ENCODE measurements at places on chromosomes 6 and 20.

GRCh38 chr20:63740627-63741353 is 1.2 kb downstream of the SLC2A4RG start:
- DNase-seq = no peak

DNA sequence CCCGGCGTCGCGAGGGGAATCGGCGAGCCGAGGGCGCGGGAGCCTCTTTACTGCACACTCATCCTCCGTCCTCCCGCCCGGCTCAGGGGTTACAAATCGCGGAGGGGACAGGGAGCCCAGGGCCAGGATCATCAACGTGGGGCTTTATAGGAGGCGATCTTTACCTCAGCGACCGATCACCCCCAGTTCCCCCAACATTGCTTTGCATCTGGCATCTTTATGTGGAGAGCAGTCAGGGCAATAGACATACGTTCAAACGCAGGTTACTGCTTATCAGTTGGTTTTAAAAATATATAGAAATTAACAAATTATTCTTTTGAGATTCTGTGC is 634 bp downstream of the HSF2 start:
- no peak for DNase-seq

DNA sequence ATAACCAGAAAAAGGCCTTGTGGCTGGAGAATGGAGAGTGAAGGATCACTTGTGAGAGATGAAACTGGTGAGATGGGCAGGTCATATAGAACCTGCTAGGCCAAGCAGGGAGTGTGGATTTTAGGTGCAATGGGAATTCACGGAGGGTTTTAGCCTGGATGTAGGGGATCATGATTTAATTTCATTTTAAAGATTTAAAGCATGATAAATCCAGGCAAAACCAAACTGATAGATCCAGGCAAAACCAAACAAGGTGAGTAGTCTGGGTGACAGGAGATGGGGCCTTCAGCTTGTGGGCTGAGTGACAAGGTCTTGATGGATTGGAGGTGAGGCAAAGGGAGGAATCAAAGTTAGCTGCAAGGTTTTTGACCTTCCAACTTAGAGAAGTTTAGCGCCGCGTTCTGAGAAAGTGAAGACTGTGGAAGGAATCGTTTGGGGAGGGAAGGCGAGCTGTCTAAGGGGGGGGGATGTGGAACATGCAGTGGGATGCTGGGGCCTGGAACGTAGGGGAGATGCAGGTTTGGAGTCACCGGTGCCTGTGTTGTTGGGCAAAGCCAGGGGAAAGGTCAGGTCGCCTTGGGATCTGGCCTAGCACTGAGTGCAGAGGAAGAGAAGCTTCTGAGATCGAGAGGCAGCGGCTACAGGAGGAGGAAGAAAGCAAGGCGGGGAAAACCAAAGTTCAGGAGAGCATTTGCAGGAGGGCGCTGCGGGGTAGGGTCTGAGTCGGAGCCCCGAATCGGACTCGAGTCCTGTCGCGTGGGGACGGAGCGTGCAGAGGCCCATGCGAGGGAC is 1.3 kb upstream of the PLCG1 start:
- no peak for DNase-seq

DNA sequence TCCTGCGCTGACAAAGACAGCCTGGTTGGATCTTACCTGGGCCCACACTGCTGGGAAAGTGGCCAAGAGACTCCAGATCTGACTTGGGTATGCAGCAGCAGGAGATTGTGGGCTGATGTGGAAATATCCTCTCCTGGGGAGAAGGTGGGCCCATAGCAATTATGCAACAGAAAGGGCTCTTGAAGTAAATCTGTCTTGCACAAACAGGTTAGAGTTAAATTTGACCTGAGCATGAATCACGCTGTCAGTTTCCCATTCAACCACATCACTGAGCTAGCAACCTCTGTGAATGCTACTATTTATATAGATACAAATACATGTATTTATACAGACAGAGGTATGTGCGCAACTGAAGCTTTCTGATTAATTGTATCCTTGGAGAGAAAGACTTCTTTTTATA is 28.3 kb upstream of the PDYN start:
- no peak for DNase-seq

DNA sequence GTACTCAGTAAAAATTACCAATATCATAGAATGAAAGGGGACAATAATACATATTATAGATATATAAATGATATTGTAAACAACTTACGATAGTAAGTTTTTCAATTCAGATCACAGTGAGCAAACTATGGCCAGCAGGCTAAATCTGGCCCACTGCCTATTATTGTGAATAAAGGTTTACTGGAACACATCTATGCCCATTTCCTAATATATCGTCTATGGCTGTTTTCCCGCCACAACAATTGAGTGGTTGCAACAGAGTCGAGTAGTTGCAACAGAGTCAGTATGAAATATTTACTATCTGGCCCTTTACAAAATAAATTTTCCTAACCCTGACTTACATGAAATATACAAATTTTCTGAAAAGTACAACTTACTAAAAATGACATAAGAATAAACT is 297.3 kb upstream of the KCNQ5 start:
- no peak for DNase-seq

- DNase-seq = no peak
Observed at GRCh38 chr6:28980852-28981430, 24.2 kb downstream of the ZNF311 start.

GRCh38 chr20:38337561-38338140 is 8.6 kb upstream of the LBP start:
- no peak for DNase-seq

GRCh38 chr6:21181866-21182265 is 411.7 kb upstream of the SOX4 start:
- no peak for DNase-seq

DNA sequence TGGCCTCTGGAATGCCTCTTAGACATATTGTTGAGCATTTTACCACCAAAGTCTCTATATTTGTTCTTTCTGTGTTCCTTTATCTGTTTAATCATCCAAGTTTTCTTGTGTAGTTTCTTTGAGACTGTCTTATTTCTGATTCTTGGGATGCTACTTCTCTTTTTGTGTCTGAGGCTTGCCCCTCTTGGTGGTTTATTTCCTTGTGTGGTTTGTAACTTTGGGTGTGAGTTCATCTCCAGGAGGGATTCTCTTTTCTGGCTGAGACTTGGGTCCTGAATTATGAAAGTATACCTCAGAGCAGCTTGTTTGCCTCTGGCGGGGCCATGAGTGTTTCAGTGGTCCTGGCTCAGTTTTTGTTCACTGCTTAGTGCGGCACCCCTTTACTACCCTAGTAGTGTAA is 33.9 kb downstream of the PPARD start:
- no peak for DNase-seq

GRCh38 chr6:38865521-38866174 is 150.5 kb downstream of the DNAH8 start:
- DNase-seq = no peak

- DNase-seq = no peak
Observed at GRCh38 chr20:33984182-33984719, 9.5 kb upstream of the RALY start.

DNA sequence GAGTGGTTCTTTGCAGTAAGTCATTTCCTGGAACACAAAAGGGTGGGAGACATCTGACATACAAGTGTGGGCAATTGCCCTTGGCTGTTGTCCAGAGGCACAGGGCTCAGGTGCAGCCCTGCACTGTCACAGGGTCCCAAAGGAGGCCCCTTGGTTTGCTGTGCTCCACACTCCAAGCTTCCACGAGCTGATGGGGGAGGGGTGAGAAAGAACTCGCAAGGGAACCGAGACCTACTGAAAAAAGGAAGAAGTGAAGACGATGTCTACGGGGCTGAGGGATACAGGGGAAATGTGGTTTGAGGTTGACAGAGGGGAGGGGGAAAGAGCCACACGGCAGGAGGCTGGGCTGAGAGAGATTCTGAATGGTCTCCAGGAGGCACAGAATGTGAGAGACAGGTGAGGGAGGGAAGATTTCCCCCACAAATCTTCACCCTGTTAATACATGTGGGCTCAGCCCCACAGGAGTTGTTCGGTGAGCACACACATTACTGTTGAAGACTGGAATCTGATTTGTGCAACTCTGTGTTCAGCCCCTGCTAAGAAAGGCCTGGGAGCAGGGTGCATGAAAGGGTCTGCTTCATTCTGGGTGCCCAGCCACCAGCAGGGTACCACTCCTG is 123.4 kb downstream of the LY86 start:
- DNase-seq = peak; percentile 8
